ENCODE measurements at places on chromosomes 12 and 14.
A peak's percentile ranks its signal among the peaks of the same experiment; 100 is the strongest.

DNA sequence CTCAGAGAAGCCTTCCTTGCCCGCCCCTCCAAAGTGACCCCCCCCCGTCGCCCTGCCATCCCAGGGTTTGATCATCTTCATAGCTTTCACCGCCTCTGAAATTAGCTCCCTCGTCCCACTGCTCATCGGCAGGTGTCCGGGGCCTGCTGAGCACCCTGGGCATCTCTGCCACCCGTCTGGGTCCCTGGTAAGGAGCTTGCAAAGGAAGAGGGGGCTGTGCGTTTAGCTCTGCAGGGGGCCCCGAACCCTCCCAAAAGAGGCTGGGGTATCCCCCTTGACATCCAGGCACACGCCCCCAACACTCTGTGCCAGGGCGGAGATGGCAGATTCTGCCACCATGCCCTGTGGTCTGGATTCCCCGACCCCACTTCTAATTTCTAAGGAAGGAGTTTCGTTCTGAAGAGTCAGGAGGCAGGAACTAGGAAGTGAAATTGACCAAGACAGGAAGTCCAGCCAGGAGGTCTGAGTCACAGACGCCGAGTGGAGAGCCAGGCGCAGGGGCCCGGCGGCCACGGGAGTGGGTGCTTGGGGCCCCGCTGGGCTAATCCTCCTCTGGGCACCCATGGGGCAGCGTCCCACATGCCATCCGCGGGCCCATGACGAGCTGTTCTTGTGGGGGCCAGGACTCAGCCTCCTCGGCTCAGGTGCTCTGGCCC lies 95.7 kb downstream of the RFLNA start:
- peak; percentile 67 for DNase-seq

- DNase-seq, result no peak
These were observed 20.3 kb upstream of the LPCAT3 start for GRCh38 chr12:7038591-7038990.

DNA sequence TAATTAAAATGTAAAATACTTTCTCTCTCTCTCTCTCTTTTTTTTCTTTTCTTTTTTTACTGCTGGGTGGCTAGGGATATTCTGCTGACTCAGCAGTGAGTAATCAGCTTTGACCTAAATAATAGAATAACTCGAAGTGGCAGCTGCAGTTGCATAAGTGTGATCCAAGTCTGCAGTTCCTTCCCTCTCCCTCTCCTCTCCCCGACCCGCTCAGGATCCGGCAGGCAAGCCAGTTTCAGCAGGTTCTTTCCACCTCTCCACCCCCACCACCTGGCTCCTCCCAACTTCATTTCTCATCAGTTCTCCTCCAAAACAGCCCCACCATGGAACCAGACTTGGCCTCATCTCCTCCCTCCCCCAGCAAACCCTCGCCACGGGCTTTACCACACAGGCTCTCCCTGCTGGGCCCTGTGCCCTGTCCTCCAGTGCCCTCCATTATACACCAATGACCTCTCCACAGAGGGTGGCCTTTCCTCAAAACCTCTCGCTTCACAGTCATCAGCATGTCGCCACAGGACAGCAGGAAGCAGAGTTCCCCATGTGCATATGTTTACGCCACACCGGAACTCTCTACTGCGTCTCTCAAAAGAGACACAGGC lies 22.4 kb downstream of the SLC7A8 start:
- no peak for DNase-seq

DNA sequence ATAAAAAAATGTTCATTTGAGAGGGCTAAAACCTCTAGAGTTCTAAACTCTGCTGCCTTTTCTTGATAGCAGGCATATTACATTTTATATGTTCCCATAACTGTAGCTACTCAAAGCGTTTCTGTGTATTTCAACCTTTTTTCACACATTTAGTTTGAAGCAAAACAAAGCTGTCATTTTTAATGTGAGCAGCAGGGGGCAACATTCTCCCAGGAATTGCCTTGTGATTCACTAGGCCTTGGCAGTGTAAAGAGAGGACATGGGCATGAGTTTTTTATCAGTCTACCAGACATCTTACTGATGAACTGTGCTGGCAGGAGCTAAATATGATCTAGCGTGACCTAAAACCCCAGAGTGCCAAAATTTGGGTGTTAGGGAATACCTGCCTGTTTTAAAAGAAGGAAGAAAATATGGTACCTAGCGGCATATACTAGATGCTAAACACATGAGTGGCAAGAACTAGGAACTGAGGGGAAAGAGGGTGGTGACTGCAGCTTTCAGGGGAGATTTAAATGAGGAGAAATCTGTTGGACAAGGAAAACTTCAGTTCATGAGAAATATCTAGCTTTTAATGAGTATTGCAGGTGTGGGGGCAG lies 65.3 kb downstream of the IFT43 start:
- DNase-seq, result peak; percentile 66

- no peak for DNase-seq
These were observed 49.7 kb upstream of the OVCH1 start for GRCh38 chr12:29547151-29547632.

DNA sequence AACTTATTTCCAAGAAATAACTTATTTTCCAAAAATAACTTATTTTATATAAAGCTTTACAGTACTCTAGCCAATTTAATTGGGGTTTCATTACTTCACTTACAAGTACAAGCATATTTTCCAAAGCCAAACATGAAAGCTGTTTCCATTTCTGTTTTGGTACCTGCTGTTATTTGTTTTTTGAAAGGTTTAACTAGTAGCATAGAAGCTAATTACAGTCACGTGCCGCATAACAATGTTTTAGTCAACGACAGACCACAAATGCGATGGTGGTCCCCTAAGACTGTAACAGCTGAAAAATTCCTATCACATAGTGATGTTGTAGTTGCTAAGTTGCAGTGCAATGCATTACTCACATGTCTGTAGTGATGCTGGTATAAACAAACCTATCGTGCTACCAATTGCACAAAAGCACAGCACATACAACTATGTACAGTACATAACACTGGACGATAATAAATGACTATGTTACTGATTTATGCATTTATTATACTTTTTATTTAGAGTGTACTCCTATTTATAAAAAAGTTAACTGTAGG lies 21.7 kb downstream of the PTPN21 start:
- DNase-seq, result no peak

- DNase-seq, result no peak
These were observed 91.6 kb upstream of the PTPRQ start for GRCh38 chr12:80352474-80352873.

Data from B cell (primary cell).